NCI-H2171 treated with DMSO at 0.1 percent for 48 hours (cell line): ENCODE measurements at places on chromosomes 13 and 19.
A peak's percentile ranks its signal among the peaks of the same experiment; 100 is the strongest.

GRCh38 chr13:107867701-107868661, 347.4 kb downstream of the LIG4 start:
- peak; percentile 39 for DNase-seq

GRCh38 chr13:63433546-63434150, 2018.0 kb upstream of the PCDH20 start:
- no peak for DNase-seq

DNA sequence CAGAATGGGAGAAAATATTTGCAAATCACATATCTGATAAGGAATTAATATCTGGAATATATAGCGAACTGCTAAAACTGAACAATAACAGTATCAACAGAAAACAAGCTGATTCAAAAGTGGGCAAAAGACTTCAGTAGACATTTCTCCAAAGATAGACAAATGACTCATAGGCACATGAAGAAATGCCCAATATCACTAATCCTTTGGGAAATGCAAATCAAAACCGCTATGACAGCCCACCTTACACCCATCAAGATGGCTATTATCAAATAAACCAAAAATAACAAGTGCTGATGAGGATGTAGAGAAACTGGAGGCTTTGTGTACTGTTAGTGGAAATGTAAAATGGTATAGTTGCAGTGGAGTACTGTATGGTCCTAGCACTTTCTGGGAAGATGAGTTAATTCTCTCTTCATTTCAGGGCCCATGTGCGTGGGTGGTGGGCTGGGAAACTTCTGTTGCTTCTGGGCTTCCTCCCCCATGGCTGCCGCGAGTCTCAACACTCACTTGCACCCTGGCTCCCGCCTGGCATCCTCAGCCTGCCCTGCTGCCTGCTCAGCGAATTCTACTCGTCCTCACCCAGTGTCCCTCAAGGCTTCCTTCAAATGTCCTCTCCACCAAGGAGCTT, 12.4 kb upstream of the GJA3 start:
- DNase-seq = no peak

DNA sequence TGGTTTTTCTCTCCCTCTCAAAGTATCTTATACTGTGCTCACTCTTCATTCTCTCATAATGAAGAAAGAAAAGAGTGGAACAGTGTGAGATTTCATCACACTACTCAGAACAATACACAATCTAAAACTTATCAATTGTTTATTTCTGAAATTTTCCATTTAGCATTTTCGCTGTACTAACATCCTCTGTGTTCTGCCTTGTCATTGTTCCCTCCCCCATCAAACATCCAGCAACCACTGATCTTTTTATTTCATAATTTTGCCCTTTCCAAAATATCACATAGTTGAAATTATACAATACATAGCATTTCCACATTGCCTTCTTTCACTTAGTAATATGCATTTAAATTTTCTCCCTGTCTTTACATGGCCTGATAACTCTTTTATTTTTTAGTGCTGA, 658.7 kb downstream of the SLITRK1 start:
- DNase-seq = no peak

- DNase-seq = no peak
Measured at GRCh38 chr19:19820774-19821320, 703 bp downstream of the ZNF506 start.

DNA sequence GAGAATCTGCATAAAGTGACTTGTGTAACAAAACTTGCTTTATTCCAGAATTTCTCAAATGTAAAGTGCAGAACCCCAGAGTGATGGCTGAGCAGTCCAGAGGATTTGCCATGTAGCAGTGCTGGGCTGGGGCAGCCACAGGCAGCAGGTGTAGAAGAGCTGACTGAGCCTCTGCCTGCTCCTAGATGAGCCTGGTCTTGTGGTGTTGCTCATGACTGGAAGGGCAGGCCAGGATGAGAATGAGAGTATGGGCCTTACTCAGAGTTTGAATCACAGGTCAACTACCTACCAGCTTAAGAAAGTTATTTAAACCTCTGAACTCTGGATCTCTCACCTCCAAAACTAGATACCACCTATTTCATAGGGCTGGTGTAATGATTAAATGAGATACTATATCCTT, 2.9 kb upstream of the C13orf42 start:
- DNase-seq = no peak

- no peak for DNase-seq
Measured at GRCh38 chr13:99273128-99273527, 14.9 kb upstream of the GPR18 start.

GRCh38 chr13:101178406-101178805, 237.9 kb downstream of the NALCN start:
- DNase-seq = peak; percentile 95

GRCh38 chr19:4389064-4389375, 11.3 kb downstream of the SH3GL1 start:
- no peak for DNase-seq

GRCh38 chr13:97264663-97265062, 42.5 kb downstream of the MBNL2 start:
- DNase-seq = no peak

GRCh38 chr13:65697843-65698242, 1532.3 kb downstream of the PCDH9 start:
- DNase-seq = no peak

- DNase-seq = no peak
Measured at GRCh38 chr13:112857914-112858490, 111.0 kb upstream of the MCF2L start.

DNA sequence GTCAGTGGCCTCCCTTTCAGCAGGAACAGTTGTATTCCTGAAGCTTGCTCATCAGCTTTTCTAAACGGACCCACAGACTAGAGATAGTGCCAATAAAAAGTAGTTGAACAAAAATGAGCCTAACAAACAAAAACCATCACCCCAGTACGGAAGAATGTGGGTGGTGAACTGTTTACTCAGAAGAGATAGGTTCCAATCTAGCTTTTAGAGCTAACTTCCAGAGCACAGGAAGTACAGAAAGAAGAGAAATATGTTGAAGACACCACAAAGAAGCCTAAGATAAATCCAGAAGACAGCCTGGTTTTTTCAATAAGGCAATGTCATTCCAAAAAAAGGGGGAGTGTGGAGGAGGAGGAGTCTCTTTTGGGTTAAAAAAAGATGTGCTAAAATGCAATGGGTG, 2.8 kb upstream of the LMO7 start:
- no peak for DNase-seq

DNA sequence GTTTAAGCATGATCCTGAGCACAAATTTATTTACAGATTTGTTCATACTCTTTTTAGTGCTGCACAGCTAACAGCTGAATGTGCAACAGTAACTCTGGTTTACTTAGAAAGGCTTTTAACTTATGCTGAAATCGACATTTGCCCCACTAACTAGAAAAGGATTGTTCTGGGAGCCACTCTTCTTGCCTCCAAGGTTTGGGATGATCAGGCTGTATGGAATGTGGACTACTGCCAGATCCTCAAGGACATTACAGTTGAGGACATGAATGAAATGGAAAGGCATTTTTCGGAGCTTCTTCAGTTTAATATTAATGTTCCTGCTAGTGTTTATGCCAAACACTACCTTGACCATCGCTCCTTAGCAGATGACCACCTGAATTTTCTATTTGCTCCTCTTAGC, 16.0 kb downstream of the ZNF100 start:
- DNase-seq = no peak

DNA sequence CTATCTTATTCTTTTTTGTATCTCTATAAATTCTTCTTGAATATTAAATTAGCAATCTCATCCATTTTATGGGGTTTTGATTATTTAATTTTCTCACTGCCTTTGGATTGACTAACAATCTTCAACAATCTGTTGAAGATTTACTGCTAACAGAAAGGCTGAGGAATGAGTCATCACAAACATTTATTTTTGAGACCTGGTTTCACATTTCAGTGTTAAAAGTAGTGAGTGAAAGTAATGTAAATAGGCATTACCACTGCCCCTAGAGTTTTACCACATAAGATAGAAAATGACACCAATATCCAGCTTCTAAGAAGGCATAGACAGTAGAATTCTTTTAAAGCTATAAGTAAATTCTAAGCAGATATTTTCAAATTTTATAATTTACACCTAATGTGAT, 472.8 kb downstream of the OLFM4 start:
- DNase-seq = peak; percentile 24

- no peak for DNase-seq
Measured at GRCh38 chr13:35917942-35918645, 213.1 kb downstream of the DCLK1 start.

GRCh38 chr19:41305927-41306793, 3.8 kb upstream of the CCDC97 start:
- no peak for DNase-seq

DNA sequence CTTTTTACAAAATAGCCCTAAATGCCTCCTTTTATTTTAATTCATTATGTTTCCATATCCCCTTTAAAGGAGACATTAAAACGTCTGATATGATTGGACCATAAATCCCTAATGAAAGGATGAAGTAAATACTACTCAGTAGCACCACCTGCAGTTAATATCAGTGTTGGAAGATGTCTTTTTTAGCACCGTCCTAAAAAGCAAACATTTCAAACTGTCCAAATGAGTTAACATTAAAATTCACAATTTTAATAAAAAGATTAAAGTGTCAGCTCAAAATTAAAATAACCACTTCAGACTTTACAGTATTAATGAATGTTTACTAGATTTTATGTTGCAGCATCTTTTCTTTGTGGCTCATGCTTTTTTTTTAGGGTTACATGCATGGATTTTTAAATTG, 12.3 kb downstream of the ZNF507 start:
- no peak for DNase-seq

GRCh38 chr13:51769455-51770127, 34.4 kb downstream of the DHRS12 start:
- no peak for DNase-seq

DNA sequence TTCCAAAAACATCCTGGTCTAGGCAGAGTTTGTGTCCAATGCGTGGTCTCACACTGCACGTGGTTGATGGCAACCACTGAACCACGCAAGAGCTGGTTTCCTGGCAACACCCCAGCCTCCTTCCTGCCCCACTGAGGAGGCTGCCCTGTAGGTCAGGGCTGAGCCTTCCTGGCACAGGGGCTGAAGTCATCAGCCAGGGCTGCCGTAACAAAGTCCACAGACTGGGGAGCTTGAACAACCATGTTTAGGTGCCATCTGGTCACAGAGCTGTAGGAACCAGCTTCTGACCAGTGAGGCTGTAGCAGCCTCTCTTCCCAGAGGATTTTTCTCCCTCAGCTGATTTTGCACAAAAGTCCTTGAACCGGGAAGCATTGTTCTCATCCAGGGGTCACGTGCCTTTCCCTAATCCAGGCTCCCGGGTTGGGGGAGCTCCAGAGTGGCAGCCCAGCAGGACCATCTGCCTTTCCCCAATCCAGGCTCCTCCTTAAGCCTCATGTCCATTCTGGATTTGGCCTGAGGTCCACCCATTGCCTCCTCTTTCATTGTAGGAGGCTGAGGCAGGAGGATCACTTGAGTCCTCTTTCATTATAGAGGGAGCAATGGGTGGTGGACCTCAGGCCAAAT, 53.9 kb downstream of the CHST8 start:
- DNase-seq = no peak
